Memory B cell (primary cell): ENCODE measurements at places on chromosomes 11 and 22.
A peak's percentile ranks its signal among the peaks of the same experiment; 100 is the strongest.

DNA sequence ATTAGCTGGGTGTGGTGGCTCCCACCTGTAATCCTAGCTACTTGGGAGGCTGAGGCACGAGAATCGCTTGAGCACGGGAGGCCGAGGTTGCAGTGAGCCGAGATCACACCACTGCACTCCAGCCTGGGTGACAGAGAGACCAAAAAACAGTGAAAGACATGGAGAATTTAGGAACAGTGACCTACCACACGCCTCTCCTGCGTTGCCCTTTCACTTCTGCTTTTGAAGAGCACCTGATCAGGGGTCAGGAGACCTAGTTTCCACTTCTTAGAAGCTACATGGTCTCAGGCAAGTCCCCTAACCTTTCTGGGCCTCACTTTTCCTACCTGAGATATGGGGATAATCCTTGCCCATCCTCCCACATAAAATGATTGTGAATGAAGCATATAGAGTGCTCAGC, 12.2 kb downstream of the SLC35C1 start:
- H3K4me1 ChIP-seq, result peaks cover 22% of the 10 kb centered on the region
- H3K27me3 ChIP-seq, result no peaks in the 10 kb centered on the region
- no peaks in the 10 kb centered on the region for H3K36me3 ChIP-seq
- DNase-seq, result no peak
- peak overlapping the region; percentile 96 for H3K27ac ChIP-seq

- no peak for DNase-seq
- no peaks in the 10 kb centered on the region for H3K4me1 ChIP-seq
- no peaks in the 10 kb centered on the region for H3K36me3 ChIP-seq
These were observed 712.6 kb upstream of the ANO5 start for GRCh38 chr11:21480240-21480639.

- no peaks in the 10 kb centered on the region for H3K4me1 ChIP-seq
- no peaks in the 10 kb centered on the region for H3K27me3 ChIP-seq
- no peak overlapping the region for H3K27ac ChIP-seq
- H3K36me3 ChIP-seq, result no peaks in the 10 kb centered on the region
These were observed 28.3 kb downstream of the NECTIN1 start for GRCh38 chr11:119700536-119701346.

DNA sequence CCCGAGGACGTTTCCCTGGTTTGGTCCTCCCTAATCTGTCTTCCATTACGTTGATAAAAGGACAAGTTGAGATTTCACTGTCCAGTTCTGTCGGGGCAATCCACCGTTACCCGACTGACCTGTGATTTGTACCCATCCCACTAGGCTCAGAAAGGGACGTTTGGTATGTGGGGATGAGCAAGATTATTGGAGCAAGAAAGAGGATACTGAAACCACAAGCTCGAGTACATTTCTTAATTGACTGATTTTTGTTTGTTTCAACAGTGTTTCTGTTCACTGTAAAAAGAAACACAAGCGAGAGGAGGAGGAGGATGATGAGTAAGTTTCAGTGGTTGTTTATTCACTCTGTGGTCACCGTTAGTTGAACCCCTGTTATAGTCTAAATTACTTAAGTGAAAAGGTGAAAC, 969 bp downstream of the CCDC117 start:
- peak overlapping the region; percentile 90 for H3K4me3 ChIP-seq
- H3K36me3 ChIP-seq, result peaks cover 10% of the 10 kb centered on the region
- no peaks in the 10 kb centered on the region for H3K27me3 ChIP-seq
- no peak for DNase-seq

GRCh38 chr11:96070453-96070852, 146.5 kb upstream of the MTMR2 start:
- no peak for DNase-seq
- no peak overlapping the region for H3K27ac ChIP-seq
- peaks cover 32% of the 10 kb centered on the region for H3K4me1 ChIP-seq
- peaks cover 14% of the 10 kb centered on the region for H3K36me3 ChIP-seq
- H3K4me3 ChIP-seq, result no peak overlapping the region

- H3K4me3 ChIP-seq, result no peak overlapping the region
- H3K4me1 ChIP-seq, result peaks cover 27% of the 10 kb centered on the region
- H3K36me3 ChIP-seq, result peaks cover 12% of the 10 kb centered on the region
- H3K27ac ChIP-seq, result peak overlapping the region; percentile 80
- DNase-seq, result no peak
These were observed 7.8 kb downstream of the GGA1 start for GRCh38 chr22:37616201-37617083.

- no peak overlapping the region for H3K27ac ChIP-seq
- peaks cover 5% of the 10 kb centered on the region for H3K4me1 ChIP-seq
- H3K36me3 ChIP-seq, result peaks cover 2% of the 10 kb centered on the region
- H3K27me3 ChIP-seq, result no peaks in the 10 kb centered on the region
- H3K4me3 ChIP-seq, result no peak overlapping the region
- no peak for DNase-seq
These were observed 206.1 kb downstream of the PGR start for GRCh38 chr11:100923555-100923954.

DNA sequence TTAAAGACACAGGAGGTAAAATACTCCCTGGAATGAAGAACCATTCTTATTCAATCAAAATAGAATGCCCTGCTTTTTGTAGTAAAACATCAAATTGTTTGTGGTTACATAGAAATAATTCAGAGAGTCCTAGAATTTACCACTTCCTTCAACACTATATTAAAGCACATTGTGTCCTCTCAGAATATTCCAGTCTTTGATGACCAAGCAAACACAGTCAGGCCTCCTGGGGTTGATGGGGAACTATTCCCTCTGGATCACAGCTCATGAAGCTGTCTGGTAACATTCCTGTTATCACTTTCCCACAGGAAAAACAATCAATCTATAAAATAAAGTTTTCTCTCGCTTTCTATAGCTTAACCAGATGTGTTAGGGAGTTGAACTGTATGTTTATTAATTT, 389.3 kb downstream of the KCNA4 start:
- DNase-seq, result no peak
- no peak overlapping the region for H3K27ac ChIP-seq
- H3K36me3 ChIP-seq, result no peaks in the 10 kb centered on the region
- H3K4me1 ChIP-seq, result no peaks in the 10 kb centered on the region
- no peak overlapping the region for H3K4me3 ChIP-seq

DNA sequence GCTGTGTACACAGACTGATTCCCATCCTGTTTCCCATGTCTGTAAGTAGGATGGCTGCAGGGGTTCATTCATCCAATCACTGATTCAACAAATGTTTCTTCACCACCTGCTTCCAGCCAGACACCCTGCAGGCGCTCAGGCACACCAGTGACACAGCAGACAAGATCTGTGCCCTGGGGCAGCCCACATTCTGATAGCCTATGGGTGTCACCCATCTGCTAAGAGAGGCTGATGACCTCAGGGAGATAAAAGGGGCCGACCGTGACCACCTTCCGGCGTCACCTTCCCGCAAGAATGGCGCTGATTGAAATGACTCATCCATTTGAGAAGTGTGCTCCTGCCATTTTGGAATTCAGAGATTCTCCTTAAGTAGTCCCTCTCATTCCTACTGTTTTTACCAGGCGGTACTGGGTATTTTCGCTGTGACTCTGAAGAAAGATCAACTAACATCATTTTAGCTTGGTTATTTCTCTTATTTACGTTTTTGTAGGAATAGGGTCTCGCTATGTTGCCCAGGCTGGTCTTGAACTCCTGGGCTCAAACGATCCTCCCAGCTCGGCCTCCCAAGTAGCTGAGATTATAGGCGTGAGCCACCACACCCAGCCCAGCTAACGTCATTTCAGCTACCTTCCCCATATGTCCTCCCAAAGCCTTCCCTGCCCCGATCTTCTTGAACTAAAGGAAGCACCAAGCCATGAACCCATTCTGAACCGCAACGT, 73.2 kb upstream of the BID start:
- peak overlapping the region; percentile 38 for H3K27ac ChIP-seq
- no peak for DNase-seq
- H3K4me3 ChIP-seq, result no peak overlapping the region

DNA sequence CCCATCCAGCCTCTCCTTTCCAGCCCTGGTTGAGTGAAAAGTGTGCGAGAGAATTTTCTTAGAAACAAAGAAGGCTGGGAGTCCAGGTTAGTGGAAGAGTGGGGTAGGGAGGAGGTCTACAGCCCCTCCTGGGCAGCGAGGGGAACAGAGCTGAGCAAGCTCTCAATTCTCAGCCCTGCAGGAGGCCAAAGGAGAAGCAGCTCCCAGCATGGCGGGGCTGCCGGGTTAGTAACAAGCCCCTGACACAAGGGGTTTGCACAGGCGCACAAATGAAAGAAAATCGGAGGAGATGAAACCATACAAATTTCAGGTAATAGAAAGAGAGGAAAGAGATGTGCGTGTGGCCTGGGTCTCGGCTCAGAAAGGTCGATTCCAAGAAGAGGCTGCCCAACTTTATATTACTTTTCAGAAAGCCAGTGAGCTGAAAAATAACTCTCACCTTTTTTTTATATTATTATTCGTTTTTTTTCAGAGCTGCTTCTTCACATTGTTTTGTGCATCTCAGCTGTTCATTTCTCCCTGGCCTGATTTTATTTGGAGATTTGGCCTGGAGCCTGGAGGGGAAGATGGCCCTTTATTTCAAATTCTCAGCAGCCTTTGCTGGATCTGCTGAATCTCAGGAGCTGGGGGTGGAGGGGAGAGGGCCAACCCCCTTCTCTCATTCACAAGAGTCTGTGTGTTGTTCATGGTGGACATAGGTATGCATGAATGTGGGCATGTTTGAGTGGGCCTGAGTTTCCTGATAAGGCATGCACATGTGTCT, 583.2 kb downstream of the BUD13 start:
- H3K27ac ChIP-seq, result no peak overlapping the region
- peaks cover 21% of the 10 kb centered on the region for H3K27me3 ChIP-seq
- no peak for DNase-seq
- H3K4me1 ChIP-seq, result peaks cover 7% of the 10 kb centered on the region

DNA sequence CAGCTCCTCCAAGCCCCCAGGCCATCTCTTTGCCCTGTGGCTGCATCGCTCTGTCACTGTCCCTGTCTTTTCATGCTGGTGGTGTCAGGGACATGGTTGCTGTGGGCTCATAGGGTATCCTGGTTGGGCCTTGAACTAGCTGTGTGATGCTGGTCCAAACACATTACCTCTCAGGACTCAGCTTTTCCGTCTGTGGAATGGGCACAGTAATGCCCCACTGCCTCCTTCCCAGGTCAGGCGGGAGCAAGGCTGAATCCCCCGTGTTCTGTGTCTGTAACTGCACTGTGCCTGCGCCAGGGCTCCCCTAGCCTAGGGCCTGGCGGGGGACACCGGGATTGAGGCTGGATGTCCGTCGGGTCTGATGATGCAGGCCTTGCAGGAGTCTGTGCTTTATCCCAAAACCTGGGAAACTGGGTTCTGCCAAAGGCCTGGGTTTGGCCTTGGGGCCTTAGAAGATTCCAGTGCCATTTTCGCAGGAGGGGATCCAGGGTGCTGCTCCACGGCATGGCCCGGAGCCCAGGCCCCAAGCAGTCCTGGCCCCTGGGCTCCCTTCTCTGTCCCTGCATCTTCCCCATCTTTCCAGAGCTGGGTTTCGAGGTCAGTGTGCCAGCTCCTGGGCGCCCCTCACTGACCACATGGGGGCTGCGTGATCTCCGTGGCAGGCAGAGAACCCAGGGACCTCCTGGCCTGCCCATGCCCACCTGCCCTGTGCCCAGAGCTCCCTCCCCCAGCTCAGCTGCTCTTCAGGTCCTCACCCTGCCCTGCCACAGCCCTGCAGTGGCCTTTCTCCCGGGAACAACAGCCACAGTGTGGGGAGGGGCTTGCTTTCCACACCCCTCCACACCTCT, 32.7 kb upstream of the CELSR1 start:
- H3K4me3 ChIP-seq, result no peak overlapping the region
- H3K27me3 ChIP-seq, result no peaks in the 10 kb centered on the region
- peaks cover 17% of the 10 kb centered on the region for H3K4me1 ChIP-seq

DNA sequence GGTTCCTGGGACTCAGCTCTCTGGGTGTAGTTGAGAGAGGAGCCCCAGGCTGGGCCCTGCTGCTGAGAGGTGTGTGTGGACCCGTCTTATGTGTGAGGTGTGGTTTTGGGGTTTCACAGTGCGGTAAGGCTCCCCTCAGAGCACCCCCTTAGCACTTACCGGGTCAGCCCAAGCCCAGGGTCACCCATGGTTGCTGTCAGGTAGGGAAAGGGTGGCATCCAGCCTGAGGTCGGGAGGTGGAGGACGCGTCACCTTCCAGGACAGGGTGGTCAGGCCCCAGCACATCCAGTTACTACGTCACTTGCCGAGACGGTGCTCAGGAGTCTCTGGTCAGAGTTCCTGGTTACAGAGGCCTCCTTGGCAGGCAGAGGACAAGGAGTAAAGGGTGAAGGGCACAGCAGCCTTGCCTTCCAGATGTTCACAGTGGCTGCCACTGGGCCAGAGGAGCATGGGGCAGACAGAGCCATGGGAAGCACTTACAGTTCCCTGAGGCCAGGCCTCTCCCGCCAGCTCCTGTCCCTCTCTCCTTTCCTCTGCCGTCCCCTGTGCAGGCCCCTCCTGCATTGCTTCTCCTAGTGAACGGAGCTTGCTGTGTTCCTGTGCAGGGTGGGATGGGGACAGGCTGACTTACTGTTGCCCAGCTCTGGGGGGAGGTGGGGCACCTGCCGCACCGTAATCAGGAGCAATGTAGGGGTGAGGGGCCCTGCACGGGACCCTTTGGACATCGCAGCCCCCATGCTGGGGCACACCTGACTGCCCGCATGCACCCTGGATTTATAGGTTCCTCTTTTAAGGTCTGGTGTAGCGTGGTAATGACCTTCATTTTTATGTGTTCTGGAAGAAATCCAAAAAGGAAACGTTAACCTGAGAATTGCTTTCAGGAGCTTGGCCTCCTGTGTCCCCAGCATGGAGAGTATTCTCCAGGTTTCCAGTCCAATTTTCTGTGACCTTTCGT, 285.9 kb downstream of the TBC1D22A start:
- peaks cover 9% of the 10 kb centered on the region for H3K36me3 ChIP-seq
- H3K27me3 ChIP-seq, result no peaks in the 10 kb centered on the region
- H3K4me3 ChIP-seq, result no peak overlapping the region
- peaks cover 27% of the 10 kb centered on the region for H3K4me1 ChIP-seq
- DNase-seq, result no peak
- no peak overlapping the region for H3K27ac ChIP-seq

DNA sequence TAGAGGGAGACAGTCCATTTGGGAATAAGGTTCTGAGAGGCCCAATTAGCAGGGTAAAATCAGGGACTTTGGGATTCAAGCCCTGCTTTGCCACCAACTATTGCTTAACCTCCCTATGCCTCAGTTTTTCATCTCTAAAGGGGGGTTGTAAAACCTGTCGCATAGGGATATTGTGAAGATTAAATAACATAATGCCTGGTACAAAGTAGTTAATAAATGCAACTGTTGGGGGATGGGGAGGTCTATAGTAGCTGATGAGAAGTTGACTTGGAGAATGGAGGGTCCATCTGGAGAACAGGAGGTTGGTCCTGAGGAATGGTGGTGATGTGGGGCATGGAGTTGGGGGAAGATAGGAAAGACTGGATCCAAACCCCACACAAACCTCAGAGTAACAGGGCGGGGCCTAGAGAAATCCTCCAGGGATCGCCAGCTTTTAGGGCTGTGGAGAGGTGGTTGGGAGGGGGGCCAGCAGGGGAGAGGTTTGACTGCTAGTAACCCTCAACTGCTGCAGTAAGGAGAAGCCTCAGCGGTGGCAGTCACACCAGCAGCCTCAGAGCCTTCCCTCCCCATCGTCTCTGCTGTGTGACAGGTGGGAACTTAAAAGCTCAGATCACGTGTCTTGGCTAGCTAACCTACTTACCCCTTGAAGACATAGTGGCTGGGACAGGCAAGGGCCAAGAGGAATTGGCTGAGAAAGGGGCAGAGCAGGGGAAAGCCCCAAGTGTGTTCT, 1.1 kb upstream of the ABCG4 start:
- peaks cover 29% of the 10 kb centered on the region for H3K27me3 ChIP-seq
- peaks cover 9% of the 10 kb centered on the region for H3K4me1 ChIP-seq
- no peak overlapping the region for H3K27ac ChIP-seq
- DNase-seq, result no peak
- peak overlapping the region; percentile 39 for H3K4me3 ChIP-seq
- H3K36me3 ChIP-seq, result no peaks in the 10 kb centered on the region
